Activated CD4-positive, alpha-beta T cell treated with anti-CD3 and anti-CD28 coated beads, Interleukin-2, amount 50 U/mL, for 1 hour (primary cell): ENCODE measurements at places on chromosomes 4 and X.

GRCh38 chr4:165631912-165632311 lies 241.1 kb upstream of the TLL1 start:
- no peak for DNase-seq

GRCh38 chr4:80220711-80221110 lies 23.4 kb downstream of the PRDM8 start:
- DNase-seq: no peak

GRCh38 chrX:38172596-38172995 lies 48.1 kb downstream of the SRPX start:
- no peak for DNase-seq

DNA sequence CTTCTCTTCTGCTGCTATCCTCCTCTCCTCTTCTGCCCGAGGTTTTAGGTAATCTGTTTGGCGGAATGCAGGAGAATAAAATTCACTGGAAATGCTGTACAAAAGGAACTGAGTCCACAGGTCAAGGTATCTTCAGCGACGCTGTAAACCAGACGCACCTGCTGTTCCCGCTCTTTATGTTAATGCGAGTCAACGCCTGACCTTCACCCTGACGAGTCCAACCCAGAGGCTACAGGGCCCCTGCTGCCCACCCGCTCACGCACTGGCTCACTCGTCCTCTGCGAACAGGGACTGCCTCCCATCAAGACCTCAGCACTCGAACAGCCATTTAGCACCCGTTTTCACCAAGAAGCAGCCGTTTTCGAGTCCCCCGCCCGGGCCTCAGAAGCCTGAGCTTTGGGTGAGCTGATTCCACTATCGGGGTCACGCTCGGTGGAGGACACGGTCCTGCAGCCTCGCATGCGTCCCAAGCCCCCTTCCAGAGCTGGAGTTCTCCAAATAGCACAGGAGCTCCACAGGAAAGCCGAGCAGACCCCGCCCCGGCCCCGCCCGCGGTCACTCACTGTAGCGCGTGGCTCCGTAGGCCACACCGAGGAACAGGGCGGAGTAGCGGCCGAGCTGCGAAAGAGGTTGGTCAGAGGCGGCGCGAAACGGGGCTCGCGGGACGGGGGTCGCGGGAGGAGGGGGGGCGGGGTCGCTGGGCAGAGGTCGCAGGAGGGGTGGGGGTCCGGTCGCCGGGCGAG lies 556 bp downstream of the ATP5ME start:
- no peak for DNase-seq
